ENCODE measurements at places on chromosomes 16 and 17.

DNA sequence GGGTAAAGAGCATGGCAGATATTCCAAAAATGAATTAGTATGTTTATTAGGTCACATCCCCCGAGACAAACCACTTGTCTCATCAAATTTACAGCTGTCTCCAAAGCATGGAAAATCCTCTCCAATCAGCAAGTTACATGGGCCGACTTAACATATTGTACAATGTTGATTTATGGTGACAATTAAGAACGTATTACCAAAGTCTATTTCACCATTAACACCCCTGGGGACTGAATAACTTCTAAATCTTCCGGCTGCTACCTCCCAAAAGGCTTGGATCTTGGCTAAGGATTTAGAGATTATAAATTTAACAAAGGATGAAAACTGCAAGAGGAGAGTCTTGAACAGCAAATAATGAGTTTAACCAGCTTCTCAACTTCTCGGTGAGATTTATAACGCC lies 311.9 kb downstream of the NPIPA8 start:
- no peak for DNase-seq

DNA sequence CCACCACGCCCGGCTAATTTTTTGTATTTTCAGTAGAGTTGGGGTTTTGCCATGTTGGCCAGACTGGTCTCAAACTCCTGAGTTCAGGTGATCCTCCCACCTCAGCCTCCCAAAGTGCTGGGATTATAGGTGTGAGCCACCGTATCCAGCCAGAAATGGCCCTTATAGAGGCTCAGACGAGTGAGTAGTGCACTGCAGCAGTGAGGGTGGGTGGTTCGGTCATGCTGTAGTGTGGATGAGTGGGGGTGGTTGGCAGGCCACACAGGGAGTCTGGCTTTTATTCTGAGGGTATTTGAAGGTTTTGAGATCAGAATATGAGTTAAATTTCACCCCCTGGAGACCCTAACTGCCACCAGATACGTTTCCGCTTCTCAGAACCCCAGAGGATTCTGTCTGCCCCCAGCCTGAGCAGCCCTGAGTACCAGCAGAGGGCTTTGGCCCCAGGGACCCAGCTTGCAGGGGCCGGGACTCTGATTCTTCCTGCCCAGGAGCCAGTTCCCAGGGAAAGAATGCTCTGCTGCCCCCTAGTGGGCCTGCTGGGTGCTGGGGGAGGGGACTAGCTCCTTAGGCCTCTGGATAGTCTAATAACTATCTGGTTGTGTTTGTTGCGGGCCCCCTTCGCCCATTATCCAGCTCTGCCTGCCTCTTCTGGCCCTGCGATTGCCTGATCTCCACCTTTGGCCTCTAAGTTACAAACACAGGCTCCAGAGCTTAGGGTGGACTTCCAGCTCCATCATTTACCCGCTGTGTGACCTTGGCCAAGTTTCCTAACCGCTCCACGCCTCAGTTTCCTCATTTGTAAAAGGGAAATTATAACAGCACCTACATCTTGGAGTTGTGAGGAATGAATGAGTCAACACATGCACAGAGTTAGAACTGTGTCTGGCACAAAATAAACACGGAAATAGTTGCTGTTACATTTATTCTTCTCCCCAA lies 2.0 kb downstream of the ZNF771 start:
- peak; percentile 88 for DNase-seq

DNA sequence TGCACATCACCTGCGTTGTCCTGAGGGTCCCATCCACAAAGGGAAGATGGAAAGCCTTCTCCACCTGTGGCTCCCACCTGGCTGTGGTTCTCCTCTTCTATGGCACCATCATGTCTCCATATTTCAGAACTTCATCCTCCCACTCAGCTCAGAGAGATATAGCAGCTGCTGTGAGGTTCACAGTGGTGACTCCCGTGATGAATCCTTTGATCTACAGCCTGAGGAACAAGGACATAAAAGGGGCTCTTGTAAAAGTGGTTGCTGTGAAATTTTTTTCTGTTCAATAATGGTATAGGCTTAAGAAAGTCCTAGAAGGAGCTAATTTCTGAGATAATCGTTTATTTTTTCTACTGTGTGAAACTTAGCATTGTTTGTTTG lies 18.7 kb downstream of the ZNF200 start:
- no peak for DNase-seq

- DNase-seq = no peak
Observed at GRCh38 chr17:6514371-6514770, 42.0 kb downstream of the PITPNM3 start.

GRCh38 chr17:17641621-17642409 lies 39.4 kb upstream of the RAI1 start:
- peak; percentile 88 for DNase-seq

- no peak for DNase-seq
Observed at GRCh38 chr17:3598078-3598477, 11.1 kb downstream of the TRPV1 start.

GRCh38 chr17:28874750-28875149 lies 19.9 kb downstream of the ERAL1 start:
- no peak for DNase-seq

DNA sequence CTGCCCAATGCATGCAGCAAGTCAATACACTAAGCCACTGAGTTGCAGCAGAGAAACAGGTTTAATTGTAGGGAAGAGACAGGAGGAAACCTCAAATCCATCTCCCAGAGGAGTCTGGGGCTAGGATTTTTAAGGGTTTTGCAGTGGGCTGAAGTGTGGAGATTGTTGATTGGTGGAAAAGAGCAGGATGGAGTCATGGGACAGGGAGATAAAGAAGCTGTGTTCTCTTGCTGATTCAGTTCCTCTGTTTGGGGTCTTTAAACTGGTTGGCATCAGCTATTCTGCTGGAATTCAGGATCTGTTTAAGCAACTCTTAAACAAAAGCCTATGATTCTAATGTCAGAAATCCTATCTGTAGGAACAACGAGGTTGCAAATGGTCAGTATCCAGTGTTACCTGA lies 180.8 kb upstream of the CACNG3 start:
- no peak for DNase-seq

GRCh38 chr17:50125420-50125997 lies 4.5 kb downstream of the SAMD14 start:
- no peak for DNase-seq

- peak; percentile 75 for DNase-seq
Observed at GRCh38 chr17:20010099-20010863, 1.1 kb downstream of the SPECC1 start.

- no peak for DNase-seq
Observed at GRCh38 chr17:34382621-34383124, 19.6 kb upstream of the CCL1 start.

DNA sequence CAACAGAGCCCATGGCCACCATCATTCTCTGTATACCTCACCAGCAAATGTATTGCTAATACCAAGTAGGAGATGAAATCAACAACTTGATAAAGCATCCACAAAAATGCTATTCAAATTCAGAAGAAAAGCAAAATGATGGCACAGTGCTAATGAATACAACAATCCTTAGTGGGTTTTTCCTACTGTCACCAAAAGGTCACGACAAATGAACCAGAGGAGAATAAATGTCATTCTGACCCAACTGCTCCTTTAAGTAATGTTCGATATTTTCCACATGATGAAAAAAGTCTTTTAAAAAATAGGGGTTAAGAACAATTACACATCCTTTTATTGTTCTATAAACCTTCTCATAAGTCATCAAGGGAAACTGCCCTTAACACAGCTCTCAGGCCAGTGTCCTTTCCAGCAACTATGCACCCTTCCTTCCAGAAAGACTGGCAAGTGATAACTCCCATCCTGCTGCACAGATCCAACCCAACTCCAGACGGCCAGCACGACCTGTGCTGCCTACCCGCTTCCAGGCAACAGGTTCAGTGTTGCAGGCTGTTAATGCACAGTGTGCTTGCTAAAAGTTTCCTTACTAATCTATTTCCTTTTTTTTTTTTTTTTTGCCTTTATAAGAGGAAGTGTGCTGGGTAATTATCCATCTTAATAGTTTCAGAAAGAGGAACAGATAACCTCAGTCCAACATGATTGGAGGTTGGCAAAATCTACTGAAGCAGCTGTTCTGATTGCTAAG lies 15.4 kb downstream of the FBXO31 start:
- DNase-seq = no peak

- no peak for DNase-seq
Observed at GRCh38 chr17:61317779-61318178, 81.9 kb upstream of the TBX2 start.

DNA sequence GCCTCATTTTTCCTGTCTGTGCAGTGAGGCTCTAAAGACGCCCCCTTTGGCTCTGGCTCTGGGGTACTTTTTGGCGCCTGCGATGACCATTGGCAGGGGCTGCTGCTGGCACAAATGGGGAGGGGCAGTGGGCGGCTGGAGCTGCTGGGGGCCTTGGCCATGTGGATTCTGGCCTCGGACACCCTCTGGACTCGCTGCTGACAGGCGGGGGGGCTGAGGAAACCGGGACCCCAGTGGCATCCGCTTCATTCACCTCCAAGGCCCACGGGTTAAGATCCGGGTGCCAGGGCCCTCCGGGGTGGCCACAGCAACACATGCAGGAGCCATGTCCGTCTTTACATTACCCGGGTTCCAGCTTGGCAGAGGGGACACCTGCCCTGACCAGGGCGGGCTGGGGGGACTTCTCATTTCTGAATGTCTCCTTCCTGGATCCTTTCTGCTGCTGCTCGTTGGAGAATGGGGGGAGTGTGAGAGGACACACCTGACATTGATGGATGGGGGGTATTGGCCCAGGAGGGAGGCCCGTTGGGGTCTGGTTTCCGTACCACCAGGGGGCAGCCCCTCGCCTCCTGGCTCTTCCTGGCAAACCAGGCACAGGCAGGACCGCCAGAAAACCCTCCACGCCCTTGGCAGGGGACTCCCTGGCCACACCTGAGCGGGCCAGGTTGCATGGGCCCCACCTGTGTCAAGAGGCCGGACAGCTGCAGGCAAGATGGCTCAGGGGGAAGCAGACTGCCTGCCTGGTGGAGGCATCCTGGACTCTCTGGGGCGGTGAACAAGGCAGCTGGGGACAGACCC lies 21.8 kb downstream of the GSE1 start:
- DNase-seq = no peak

DNA sequence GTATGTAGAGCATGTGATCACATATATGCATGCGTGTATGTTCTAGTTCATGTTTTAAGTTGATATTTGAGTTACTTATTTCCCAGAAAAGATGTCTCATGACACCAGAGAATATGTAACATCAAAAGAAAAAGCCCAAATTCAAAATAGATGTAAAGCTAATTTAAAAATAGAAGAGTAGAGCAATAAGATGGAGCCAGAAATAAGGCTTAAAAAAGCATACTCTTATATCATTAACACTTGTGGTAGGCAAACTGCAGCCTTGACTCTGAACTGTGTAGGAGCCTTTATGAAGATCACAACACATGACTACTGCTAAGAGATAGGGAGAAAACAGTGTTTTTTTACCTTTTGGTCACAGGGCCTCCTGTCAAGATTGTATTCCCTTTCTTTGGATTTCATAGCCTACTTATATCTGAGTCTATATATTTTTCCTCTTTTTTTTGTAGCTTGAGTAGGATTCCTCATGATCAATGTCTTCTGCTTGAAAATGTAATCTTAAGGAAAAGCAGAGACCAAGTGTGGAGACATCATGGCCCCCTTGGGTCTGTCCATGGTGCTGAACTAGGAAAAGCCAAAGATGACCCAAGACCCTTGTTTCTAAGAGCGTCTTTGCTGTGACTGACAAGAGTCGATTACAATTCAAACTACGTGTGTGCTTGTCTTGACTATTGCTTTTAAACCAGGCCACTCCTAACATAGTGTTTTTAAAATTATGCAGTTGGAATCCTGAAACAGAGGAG lies 390.4 kb downstream of the SHISA9 start:
- no peak for DNase-seq

- DNase-seq = peak; percentile 78
Observed at GRCh38 chr17:49687878-49688491, 10.1 kb upstream of the SPOP start.

GRCh38 chr16:15536843-15537242 lies 102.5 kb downstream of the BMERB1 start:
- DNase-seq = no peak

GRCh38 chr17:64024215-64024654 lies 3.8 kb upstream of the ICAM2 start:
- DNase-seq = no peak

DNA sequence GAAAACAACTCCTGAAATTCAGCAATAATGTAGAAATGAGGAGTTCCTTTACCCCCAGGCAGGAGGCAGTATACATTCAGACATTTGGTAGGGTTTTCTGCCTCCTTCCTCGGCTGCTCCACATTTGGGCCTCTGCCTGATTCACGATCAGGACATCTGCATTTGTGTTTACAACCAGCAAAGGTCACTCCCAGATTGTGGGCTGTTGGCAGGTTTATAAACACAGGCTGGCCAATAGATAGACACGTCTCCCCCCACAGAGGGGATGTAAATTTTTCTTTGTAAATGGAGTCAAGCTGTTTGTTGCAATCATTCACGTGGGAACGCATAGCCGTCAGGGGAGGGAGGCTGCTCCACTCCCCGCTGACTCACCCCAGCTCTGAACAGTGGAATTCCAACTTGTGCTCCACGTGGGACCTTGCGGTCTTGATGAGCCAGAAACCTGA lies 252.1 kb upstream of the N4BP1 start:
- no peak for DNase-seq

- DNase-seq = no peak
Observed at GRCh38 chr16:75193730-75194444, 13.1 kb downstream of the CTRB2 start.

- no peak for DNase-seq
Observed at GRCh38 chr16:86337138-86337537, 173.2 kb upstream of the FOXF1 start.

DNA sequence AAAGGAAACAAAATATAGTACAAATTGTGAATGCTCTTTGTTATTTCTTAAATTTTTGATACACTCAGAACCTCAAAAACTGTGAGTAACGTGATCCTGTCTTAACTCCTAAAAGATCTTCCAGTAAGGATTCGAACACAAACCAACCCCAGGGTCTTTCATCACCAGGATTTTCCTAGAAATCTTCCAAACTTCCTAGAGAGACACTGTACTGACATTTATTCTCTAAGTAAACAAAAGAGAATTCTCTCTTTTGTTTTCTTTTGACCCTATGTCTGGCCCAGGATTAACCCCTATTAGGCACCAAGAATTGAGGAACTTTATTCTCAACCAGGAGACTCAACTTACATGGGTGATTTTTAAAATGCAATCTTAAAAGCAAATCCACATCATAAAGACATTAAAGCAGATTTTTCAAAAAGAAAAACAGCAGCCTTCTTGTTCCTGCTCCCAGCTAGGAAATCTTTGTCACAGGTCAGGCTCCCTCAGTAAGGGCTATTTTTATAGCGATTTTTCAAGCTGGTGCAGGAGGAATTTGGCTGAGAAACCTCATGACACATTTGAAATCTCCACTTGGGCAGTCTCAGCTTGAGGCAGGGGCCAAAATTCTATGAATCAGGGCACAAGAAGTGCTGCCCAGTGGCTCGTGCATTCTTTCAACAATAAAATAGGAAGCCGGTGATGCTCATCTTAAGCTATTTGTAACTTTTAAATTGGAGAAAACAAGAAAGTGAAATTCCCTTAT lies 6.2 kb upstream of the SMG1 start:
- DNase-seq = peak; percentile 43

- DNase-seq = no peak
Observed at GRCh38 chr16:85539084-85539483, 74.0 kb upstream of the GSE1 start.

DNA sequence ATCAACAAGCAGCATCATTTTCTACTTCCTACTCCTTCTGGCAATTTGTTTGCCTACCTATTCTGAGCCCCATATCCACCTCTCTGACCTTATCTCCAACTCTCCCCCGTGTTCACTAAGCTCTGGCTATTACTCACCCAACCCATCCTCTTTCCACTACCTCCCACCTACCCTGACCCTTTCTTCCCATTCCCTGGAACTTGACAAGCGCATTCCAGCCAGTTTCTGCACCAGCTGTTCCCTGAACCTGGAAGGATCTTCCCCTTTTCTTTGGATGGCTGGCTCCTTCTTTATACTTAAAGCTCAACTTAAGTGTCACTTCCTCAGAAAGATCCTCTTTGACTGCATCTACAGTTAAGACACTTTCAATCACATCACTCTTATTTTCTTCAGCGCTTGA lies 2.2 kb downstream of the DCUN1D3 start:
- no peak for DNase-seq

Data from choroid plexus epithelial cell (primary cell).